ENCODE measurements at places on chromosomes 4 and X. TPM values are rescaled to one million over a fixed set of nuclear protein-coding genes. Genes with fewer than 3 reads are reported as not detected.

The AVPR2 gene
- total RNA-seq: not detected

The BRS3 gene
- total RNA-seq: not detected

The RBMX2 gene
- 46.8 TPM for total RNA-seq

The GAGE12E gene
- not detected for total RNA-seq

GRCh38 chrX:110032534-110033147 is 29.7 kb downstream of the TMEM164 start:
- DNase-seq: no peak
